ENCODE measurements at places on chromosomes 6 and 20. TPM values are rescaled to one million over a fixed set of nuclear protein-coding genes. Genes with fewer than 3 reads are reported as not detected.

FOXQ1 gene
- not detected for total RNA-seq

- no peak overlapping the region for H3K4me3 ChIP-seq
- no peaks in the 10 kb centered on the region for H3K27me3 ChIP-seq
- H3K4me1 ChIP-seq = peaks cover 12% of the 10 kb centered on the region
Measured at GRCh38 chr6:147392917-147393625, 115.4 kb upstream of the SAMD5 start.

DNA sequence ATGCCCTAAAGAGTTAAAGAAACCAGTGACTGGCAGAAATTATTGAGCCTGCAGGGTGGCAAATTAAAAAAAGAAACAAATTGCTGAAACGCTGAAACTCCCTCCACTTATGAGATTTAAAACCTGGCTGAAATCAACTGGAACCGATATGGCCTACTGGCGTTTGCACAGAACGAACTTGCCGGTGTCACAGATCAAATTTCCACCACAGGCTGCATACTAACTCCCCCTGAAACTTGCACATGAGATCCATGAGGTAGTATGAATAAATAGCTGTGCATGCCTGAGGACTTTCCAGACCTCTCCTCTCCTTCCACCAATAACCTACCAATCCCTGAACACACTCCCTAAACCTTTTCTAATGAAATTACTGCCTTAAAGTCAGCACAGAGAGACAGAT, 150.4 kb downstream of the RNGTT start:
- H3K27me3 ChIP-seq = no peaks in the 10 kb centered on the region
- H3K4me3 ChIP-seq = no peak overlapping the region
- peaks cover 6% of the 10 kb centered on the region for H3K36me3 ChIP-seq
- H3K27ac ChIP-seq = no peak overlapping the region
- H3K4me1 ChIP-seq = peaks cover 7% of the 10 kb centered on the region
- DNase-seq = no peak

- DNase-seq = no peak
- H3K4me3 ChIP-seq = no peak overlapping the region
- H3K27ac ChIP-seq = no peak overlapping the region
- no peaks in the 10 kb centered on the region for H3K27me3 ChIP-seq
Measured at GRCh38 chr20:41621421-41621820, 3.2 kb upstream of the CHD6 start.
